ENCODE measurements at places on chromosomes 12 and 14. TPM values are rescaled to one million over a fixed set of nuclear protein-coding genes. Genes with fewer than 3 reads are reported as not detected.
A peak's percentile ranks its signal among the peaks of the same experiment; 100 is the strongest.

- H3K4me1 ChIP-seq = peaks cover 4% of the 10 kb centered on the region
- DNase-seq = no peak
- no peak overlapping the region for H3K27ac ChIP-seq
- H3K4me3 ChIP-seq = no peak overlapping the region
Observed at GRCh38 chr14:95196268-95196667, 38.9 kb upstream of the DICER1 start.

- H3K36me3 ChIP-seq = peaks cover 65% of the 10 kb centered on the region
- no peaks in the 10 kb centered on the region for H3K27me3 ChIP-seq
- no peak for DNase-seq
- H3K27ac ChIP-seq = peak overlapping the region; percentile 59
- no peak overlapping the region for H3K4me3 ChIP-seq
Observed at GRCh38 chr12:57822392-57823130, 4.0 kb upstream of the AVIL start.

DNA sequence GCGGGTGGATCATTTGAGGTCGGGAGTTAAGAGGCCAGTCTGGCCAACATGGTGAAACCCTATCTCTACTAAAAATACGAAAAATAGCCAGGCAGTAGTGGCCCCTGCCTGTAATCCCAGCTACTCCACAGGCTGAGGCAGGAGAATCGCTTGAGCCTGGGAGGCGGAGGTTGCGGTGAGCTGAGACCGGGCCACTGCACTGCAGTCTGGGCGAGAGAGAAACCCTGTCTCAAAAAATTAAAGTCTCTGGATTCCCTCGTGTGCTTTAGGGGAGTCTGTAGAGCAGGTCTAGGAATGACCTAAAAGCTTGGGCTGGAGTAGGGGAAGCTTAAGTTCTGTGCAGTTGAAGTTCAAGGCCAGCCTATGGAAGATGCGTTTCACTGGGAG is 697 bp upstream of the TULP3 start:
- H3K4me1 ChIP-seq = peaks cover 2% of the 10 kb centered on the region
- DNase-seq = no peak
- peak overlapping the region; percentile 48 for H3K4me3 ChIP-seq
- no peaks in the 10 kb centered on the region for H3K27me3 ChIP-seq

The MFAP5 gene
- total RNA-seq = 4.4 TPM

Measured in lung (tissue), 17 donors.